ENCODE measurements at places on chromosomes 3 and 15.

- DNase-seq = no peak
Measured at GRCh38 chr15:47158573-47158972, 558.7 kb upstream of the SEMA6D start.

- DNase-seq = no peak
Measured at GRCh38 chr3:53803816-53804695, 42.2 kb downstream of the CHDH start.

DNA sequence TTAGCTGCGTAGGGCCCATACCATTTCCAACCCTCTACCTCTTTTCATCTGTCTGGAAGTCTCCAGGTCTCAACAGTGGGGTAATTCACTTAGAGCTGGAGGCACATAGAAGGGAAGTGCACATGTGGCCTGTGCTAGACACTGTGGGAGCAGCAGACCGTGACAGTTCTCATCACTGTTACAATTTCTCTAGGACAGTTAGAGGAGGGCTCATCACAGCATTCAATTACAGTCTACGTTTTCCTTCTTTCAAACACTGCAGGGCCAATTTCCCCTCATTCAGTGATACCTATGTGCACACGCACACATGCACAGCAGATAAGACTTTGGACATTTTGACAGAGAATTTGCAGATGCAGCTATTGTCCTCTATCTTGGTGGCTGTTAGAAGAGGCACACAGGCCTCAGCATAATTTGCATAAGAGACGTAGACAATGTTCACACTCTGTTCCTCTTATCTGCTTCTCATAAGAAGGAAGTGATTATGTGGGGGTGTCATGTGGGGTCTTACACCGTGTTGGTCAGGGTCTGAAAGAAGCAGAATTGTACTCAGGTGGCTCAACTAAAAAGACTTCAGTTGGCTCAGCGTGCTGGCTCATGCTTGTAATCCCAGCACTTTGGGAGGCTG lies 12.6 kb upstream of the HRG start:
- DNase-seq = no peak

DNA sequence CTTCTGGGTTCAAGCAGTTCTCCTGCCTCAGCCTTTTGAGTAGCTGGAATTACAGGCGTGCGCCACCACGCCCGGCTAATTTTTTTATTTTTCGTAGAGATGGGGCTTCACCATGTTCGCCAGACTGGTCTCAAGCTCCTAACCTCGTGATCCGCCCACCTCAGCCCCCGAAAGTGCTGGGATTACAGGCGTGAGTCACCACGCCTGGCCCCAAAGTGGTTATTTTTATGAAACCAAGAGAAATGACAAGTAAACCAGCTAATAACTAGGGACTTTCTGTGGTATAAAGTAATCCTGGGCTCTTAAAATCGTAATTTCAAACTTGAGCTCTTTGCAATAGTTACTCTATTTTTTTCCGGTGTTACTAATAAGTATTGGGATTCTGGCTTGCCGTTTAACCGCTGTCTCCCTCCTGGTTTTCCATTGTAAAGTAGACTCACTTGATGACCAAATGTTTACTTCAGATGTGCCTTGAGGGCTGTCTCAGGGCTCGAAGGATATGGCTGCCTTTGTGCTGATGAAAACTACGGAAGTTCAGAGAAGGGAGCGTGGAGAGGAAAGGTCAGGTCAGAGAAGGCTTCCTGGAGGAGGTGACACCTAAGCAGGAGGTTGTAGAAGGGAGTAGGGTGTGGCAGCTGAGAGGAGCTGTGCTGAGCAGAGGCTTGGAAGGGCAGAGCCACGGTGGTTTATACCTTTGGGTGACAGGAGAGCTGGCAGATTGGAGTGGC lies 4.2 kb downstream of the ZSCAN2 start:
- no peak for DNase-seq

GRCh38 chr3:110612045-110612444 lies 459.6 kb upstream of the NECTIN3 start:
- no peak for DNase-seq

GRCh38 chr3:142115867-142116668 lies 33.3 kb downstream of the TFDP2 start:
- no peak for DNase-seq

Data from pons (tissue), 1 donor.